ENCODE measurements at places on chromosomes 3 and 15.

GRCh38 chr3:102180280-102180931 is 254.4 kb upstream of the ZPLD1 start:
- no peak for DNase-seq

- no peak for DNase-seq
Measured at GRCh38 chr3:2097641-2098191, 950 bp upstream of the CNTN4 start.

GRCh38 chr3:177427540-177427939 is 230.3 kb upstream of the TBL1XR1 start:
- DNase-seq, result no peak

GRCh38 chr15:82643992-82644391 is 3.2 kb downstream of the CPEB1 start:
- no peak for DNase-seq

- DNase-seq, result no peak
Measured at GRCh38 chr3:159840703-159841299, 147.8 kb upstream of the IL12A start.

GRCh38 chr3:19945969-19946831 is 697 bp upstream of the RAB5A start:
- no peak for DNase-seq

- DNase-seq, result no peak
Measured at GRCh38 chr3:55903680-55904079, 416.6 kb upstream of the WNT5A start.

DNA sequence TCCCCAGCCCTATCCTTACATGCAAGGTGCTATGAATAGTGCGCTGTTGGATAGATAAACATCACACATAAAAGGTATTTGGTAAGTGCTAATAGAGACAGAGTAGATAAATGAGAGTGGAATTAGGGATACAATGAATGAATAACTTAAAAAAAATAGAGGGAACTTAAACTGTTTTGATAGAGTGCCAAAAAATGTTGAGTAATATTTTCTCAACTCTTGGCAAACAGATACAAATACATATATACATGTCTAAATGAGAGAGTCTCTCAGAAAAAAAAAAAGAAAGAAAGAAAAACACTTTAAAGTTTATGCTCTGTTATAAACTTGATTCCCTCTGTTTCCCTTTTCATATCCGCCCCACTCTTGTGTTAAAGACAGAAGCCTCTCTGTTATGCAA is 667.4 kb downstream of the ROBO2 start:
- no peak for DNase-seq

DNA sequence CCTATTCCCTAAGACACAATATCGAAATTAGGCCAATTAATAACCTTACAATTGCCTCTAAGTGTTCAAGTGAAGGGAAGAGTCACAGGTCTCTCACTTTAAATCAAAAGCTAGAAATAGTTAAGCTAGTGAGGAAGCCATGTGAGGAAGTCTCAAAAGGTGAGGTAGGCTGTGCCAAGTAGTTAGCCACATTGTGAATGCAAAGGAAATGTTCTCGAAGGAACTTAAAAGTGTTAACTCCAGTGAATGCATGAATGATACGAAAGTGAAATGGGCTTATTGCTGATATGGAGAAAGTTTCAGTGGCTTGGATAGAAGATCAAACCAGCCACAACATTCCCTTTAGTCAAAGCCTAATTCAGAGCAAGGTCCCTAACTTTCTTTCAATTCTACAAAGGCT is 59.1 kb downstream of the KLF13 start:
- no peak for DNase-seq

DNA sequence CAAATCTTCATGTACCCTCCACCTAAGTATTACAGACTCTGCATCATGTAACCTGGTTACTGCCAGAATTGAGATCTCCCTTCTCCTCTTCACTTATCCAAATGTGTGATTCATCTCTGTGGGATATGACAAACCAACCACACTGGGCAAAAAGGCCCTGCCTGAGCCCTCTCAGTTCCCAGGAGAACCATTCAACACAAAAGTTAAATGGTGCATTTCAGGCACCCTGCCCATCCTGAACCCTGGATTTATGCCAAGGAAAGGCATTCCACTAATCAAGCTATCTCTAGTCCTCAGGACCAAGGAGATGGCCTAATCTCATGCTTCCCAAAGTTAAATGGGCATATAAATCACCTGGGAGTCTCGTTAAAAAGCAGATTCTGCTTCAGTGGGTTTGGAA is 108.5 kb downstream of the TNIK start:
- DNase-seq, result no peak

All from stimulated activated CD8-positive, alpha-beta memory T cell treated with anti-CD3 and anti-CD28 coated beads, Interleukin-7, amount 100 ng/mL, for 4 hours (primary cell).